Skin of body (tissue), 3 donors: ENCODE measurements at places on chromosomes 11 and 22. TPM values are rescaled to one million over a fixed set of nuclear protein-coding genes. Genes with fewer than 3 reads are reported as not detected.

Gene DDIAS
- 3.3 TPM for total RNA-seq

Gene MPPED2
- 9.0 TPM for total RNA-seq

Gene SLC25A18
- total RNA-seq = 0.20 TPM

Gene HMGXB4
- total RNA-seq = 24.8 TPM

Gene MLC1
- 3.1 TPM for total RNA-seq

Gene OR51F2
- not detected for total RNA-seq

Gene HEPN1
- total RNA-seq = not detected

Gene LUZP2
- 4.6 TPM for total RNA-seq

Gene ELMOD1
- total RNA-seq = 3.9 TPM

Gene SULT4A1
- total RNA-seq = 0.89 TPM

Gene OR51B2
- 0.59 TPM for total RNA-seq

Gene CD6
- total RNA-seq = 0.39 TPM

Gene SYT12
- total RNA-seq = 1.3 TPM

Gene LRRC32
- 17.5 TPM for total RNA-seq

Gene OR52E1
- not detected for total RNA-seq

Gene FXYD2
- 1.5 TPM for total RNA-seq

Gene HBG1
- total RNA-seq = 299 TPM

Gene MS4A7
- total RNA-seq = 8.4 TPM

Gene B4GAT1
- 16.0 TPM for total RNA-seq

Gene OR4D9
- not detected for total RNA-seq

Gene SMIM35
- not detected for total RNA-seq

Gene C22orf42
- total RNA-seq = not detected
